ENCODE measurements at places on chromosomes 2 and 18.

DNA sequence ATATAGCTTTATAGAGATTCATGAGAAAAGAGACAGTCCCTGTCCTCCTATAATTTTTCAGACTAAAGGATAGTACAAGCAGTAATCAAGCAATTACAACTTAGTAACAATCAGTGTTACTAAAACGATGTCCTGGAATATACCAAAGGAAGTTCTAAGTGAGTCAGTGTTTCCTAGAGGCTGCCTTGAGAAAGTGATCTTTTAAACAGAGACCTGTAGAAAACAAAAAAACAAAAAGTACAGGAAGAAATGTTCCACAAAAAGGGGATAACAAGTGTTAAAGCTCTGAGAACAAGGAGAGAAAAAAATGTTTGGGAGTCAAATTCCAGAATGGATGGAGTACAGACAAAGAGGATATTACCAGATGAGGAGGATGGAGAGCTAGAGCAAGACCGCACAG, 556.4 kb downstream of the ERBB4 start:
- no peak for DNase-seq

DNA sequence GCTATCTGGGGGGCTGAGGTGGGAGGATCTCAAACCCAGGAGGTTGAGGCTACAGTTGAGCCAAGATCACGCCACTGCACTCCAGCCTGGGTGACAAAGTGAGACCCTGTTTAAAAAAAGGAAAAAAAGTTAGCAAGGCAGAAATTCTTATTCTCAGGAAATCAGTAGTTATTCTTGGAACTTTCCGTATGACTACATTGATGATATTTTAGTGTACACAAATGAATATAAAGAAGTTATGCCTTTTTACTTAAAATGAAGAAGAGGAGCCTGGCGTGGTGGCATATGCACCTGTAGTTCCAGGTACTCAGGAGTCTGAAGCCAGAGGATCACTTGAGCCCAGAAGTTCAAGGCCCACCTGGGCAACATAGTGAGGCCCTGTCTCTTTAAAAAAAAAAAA, 7.4 kb downstream of the SPDYA start:
- no peak for DNase-seq

DNA sequence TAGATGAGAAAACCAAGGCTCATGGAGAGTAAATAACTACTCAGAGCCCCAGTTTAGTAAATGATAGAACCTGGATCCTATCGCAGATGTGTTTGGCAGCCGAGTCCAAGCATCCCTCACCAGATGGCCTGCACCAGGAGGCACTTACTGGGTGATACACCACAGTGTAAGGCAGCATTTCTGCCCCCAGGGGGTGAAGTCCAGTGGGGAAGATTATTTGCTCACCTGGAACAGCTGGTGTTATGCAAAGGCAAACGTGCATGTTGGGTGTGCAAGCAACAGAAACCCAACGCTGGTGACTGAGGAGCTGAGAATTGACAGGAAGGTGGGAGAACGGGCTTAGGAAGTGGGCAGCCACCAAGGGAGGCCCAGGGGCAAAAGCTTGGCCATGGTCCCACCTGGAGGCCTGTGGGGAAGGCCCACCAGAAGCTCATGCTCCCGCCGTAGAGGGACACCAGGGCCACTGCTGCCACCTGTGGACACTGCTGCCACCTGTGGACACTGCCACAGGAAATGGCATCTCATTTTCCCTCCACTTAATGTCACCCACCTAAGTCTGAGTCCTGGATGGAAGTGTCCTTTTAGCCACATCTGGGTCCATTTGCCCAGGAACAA, 100.6 kb downstream of the TFCP2L1 start:
- no peak for DNase-seq

DNA sequence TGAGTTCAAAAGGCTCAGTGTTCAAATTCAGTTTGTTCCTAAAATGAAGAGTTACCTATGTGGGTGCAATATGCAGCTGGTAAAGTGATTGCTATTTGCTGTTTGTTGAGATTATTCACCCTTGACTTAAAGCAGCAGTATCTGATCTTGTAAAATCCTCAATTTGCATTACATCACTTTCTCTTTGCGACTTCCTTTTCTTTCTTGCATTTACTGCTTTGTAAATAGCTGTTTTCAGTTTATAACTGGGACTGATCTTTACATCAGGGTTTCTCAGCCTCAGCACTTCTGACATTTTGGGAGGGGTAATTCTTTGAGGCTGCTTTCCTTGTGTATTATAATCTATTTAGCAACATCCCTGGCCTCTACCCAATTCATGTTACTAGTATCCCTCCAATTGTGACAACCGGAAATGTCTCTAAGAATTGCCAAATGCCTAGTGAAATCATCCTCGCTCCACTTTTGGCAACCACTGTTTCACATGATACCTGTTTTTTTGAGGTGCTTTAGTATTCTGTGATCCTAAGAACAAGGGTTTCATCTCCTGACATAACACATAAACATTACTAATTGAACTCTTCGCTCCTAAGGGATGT, 12.1 kb upstream of the ERCC3 start:
- DNase-seq: no peak

DNA sequence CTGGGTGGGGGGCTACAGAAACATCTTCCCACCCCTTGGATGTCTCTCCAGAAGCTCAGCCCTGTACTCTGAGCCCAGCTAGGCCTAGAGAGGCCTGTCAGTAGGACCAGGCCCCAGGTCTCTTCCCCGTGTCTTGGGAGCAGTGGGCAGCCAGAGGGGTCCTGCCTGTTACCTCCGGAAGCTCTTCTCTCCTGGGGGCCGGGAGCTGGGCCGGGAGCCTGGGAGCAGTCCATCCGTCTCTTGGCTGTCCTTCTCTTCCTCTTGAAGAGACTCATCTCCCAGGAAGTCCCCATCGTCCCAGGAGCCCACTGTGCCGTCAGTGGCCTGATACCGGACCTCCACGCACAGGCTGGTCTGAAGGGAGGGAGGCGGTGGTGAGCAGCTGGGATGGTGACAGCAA, 38.3 kb upstream of the OTOF start:
- no peak for DNase-seq

GRCh38 chr2:150584081-150584480, 96.6 kb upstream of the RND3 start:
- no peak for DNase-seq

GRCh38 chr2:176122683-176123410, at the start of gene HOXD9:
TSS of gene HOXD9 (plus strand) at chr2:176122719. CDS start at chr2:176122769, 50 bp downstream.
- DNase-seq: no peak

DNA sequence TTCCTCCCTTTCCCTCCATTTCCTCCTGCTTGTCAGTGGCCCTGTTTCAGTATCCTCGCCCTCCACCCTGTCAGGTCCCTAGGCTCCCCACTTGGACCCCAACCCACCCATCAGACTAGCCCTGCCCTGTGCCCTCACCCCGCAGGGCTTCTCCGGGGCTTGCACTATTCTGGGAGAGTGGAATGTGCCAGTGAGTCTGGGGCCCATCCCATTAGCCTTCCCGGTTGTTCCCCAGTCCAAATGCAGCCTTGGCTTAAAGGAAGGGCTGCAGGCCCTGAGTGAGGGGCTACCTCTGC, 45.5 kb downstream of the MYO7B start:
- no peak for DNase-seq

- peak; percentile 70 for DNase-seq
Observed at GRCh38 chr2:54772110-54772509, 48.6 kb downstream of the EML6 start.

GRCh38 chr18:45167631-45168280, 447.5 kb upstream of the SLC14A2 start:
- no peak for DNase-seq

GRCh38 chr18:8901019-8901418, 195.7 kb downstream of the MTCL1 start:
- no peak for DNase-seq

DNA sequence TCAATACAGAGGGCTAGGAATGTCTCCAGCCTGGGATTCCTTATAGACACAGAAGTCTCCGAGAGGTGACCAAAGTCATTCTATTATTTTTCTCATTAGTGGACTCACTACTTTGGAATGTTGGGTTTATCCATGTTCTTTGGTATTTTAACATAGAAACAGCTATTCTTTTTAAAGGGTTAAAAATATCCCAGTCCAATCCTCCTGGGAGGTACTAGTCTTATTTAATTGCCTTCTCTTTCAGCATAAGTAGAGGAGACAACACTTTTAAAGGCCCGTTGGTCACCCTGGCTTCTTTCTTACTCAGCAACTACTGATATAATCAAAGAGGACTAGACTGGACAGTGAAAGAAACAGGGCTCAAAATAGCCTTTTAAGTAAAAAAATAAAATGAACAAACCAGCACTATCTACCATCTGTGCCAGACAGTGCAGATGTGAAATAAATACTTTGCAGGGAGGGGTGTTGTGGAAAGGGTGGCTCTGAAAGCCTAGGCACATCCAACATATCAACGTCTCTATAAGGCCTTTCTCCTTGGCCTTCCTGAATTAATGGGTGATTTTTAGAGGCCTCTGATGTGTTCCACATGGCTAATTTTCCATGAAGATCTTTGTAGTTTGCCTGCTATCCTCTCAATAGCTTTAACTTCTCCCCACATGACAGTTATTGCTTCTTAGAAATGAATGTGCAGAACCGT, 334.4 kb upstream of the THUMPD2 start:
- no peak for DNase-seq

DNA sequence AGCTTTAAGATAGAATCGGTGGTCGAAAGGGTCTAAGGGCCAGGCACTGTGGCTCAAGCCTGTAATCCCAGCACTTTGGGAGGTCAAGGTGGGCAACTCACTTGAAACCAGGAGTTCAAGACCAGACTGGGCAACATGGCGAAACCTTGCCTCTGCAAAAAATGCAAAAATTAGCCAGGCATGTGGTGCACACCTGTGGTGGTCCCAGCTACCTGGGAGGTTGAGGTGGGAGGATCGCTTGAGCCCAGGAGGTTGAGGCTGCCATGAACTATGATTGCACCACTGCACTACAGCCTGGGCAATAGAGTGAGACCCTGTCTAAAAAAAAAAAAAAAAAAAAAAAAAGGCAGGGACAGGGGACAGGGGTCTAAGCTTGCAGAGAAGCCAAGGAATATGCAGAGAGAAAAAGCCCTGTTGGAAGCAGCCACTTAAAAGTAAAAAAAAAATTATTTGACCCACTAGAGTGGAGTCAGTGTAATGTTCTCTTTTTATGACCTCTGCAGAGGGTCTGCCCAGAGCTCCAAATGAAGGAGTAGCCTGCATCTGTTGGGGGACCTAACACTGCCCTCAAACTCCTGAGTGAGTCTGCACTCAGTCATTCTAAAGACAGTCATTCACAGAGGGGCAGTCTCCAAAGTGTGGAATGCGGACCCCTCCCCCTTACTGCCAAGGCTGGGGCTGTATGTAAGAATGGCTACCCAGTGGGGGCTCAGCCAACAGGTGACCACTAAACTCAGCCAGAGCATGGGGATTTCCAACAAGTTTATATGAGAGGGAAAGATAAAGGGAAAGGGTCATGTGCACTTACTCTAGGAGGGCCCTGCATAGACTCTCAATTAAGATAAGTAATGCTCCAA, 118.5 kb upstream of the CDCA7 start:
- no peak for DNase-seq

DNA sequence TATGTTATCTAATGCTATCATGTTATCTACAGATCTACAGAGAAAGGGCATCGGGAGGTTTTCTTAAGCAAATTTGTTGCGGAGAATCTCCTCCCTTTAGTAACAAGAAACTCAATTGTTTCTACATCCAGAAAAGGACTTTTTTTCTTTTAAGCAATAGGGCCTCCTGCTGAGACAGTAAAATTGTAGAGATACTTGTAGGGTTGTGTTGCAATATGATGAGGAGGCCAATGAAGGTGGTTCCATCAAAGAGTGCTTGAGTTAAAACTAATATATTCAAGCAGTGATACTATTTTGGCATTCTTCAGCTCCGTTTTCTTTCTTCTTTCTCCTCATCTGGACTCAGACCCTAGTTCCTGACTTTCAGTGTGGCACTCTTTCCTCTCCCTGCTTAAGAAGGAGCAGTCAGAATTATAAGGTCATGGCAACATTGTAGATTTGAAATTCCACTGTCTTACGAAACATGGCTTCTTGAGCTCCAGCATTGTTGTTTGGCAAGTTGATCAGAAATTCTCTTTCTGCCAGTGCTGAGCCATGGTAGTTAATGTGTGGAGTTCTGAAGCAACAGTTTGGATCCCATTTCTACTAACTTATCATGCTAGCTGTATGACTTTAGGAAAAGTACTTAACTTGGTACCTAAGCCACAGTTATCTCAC, 202.0 kb upstream of the SLC14A2 start:
- DNase-seq: no peak

- no peak for DNase-seq
Observed at GRCh38 chr2:239671916-239672849, 271.4 kb upstream of the HDAC4 start.

GRCh38 chr2:29263886-29264285, 148.7 kb downstream of the CLIP4 start:
- DNase-seq: no peak

- no peak for DNase-seq
Observed at GRCh38 chr2:181105562-181105961, 125.2 kb downstream of the UBE2E3 start.

DNA sequence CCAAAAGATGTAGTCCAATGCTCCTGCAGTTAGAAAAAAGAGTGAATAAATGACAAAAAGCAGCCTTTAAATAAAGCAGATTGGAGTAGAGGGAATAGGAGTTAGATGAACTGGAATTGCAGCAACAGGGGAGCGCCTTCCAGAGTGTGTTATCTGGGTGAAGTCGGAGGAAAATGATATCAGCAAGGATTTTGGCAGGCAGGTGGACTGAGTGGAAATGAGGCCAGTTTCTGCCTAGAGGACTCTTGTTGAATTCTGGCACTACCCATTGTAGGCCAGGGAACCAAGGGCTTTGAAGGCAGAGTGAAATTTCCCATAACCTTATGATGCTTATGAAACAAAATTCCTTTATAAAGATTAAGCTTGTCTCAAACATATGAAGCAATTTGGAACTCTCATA, 59.8 kb downstream of the AKAIN1 start:
- DNase-seq: no peak

GRCh38 chr2:7984693-7985353, 697.0 kb upstream of the ID2 start:
- DNase-seq: no peak

DNA sequence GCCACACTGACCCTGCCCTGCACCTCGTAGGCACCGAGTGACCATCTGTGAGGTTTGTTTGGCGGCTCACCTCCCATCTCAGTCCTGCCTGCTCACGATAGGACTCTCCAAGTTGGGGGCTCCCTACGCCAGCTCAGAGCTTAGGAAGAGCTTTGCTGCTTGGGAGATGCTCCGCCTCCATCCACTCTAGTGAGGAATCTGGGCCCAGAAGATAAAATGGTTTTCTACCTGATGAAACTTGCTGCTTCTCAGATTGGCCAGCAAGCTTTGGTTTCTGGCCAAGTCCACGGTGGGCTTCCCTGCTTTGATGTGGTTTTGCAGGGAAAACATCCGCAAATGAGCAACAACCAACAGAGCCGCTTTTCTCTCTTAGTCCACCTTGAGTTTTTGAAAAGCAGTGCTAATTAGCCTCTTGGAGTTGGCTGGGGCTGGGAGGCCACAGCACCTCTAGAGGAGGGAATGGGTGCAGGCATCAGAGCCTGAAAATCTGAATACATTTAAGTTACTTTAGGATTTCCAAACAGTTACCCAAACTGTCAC, 42.2 kb downstream of the THNSL2 start:
- DNase-seq: peak; percentile 40

Data from RWPE1 (cell line).